ENCODE measurements at places on chromosomes 2 and 18.

DNA sequence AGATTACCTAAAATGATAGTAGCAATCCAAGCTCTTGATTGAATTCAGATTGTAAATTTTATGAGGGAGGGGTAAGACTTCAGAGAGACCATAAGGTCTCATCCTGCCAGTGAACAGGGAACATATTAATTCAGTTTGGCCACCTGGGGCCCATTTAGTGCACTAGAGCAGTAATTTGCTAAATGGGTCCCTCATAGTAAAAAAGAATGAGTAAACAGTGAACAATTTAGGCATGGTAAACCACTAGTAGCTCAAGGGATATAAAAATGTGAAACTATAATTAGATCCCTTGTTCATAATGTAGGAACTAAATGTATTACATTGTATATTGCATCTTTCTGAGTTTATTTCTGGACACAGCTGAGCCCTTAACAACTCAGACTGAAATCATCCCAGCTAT is 4.9 kb upstream of the PHLPP1 start:
- no peak for DNase-seq

- no peak for DNase-seq
These were observed 142.0 kb upstream of the GAREM1 start for GRCh38 chr18:32612651-32613050.

- DNase-seq, result no peak
These were observed 25.9 kb downstream of the TTLL4 start for GRCh38 chr2:218736531-218736930.

GRCh38 chr2:37558623-37559022 is 112.8 kb downstream of the CDC42EP3 start:
- DNase-seq, result no peak

DNA sequence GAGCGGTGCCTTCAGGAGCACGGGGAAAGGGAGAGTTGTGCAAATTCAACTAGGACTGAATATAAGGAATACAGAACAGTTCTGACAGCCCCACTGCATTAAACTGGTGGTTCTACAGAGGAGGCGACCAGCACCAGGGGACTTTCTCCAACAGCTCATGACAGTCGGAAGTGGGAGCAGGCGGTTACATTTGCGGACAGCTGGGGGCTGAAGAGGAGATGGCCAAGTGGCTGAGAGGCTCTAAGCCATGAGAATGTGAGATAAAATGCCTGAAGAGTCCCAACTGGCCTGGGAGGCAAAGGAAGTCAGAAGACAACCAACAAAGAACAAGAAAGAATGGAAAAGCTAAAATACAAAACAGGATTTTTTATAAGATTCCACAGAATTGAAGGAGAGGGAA is 141.3 kb downstream of the L3MBTL4 start:
- DNase-seq, result no peak

- no peak for DNase-seq
These were observed 314.5 kb upstream of the MMADHC start for GRCh38 chr2:149902081-149902480.

DNA sequence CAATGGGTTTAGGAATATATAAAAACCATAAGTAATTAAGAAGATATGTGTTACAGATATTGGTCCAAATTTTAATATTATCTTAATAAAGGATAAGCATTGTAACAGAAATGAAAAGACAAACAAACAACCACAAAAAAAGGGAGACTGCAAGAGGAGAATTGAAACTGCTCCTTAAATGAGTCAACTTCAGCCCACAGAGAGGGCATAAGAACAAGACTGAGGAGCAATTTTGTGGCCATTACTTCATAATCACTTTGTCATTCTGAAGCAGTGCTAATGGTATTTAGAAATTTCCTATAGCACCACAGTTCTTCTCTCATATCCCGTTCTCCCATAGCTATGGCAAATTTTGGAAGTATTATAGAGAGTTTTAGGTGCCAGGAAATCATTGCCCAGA is 193.2 kb upstream of the HNMT start:
- DNase-seq, result no peak

DNA sequence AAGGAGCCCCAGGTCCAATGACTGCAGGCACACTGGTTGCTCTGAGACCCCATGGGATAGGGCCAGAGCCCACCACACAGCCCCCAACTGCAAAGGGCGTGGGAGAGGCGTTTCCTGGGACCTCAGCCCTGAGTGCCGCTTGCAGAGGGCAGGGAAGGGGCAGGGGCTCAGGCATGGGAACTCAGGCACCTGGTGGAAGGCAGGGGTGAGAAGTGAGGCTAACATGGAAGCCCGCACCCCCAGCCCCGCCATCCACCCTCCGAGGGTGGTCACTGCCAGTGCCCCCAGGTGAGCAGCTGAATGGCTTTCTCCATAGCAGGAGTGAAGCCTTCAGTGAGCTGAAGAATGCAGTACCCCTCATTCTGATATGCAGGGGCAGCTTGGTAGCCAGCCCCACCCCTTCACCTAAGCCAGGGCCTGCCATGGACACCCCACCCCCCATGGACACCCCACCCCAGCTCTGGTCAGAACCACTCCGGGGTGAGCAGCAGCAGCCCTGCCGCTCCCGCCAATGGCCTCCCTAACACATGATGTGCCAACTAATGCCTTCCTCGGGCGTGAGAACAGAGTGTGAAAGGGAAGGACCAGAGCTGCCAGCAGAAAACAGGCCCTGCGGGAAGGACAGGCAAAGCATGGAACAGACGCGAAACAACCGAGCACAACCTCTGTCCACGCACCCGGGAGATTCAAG is 6.6 kb downstream of the KIF1A start:
- no peak for DNase-seq

DNA sequence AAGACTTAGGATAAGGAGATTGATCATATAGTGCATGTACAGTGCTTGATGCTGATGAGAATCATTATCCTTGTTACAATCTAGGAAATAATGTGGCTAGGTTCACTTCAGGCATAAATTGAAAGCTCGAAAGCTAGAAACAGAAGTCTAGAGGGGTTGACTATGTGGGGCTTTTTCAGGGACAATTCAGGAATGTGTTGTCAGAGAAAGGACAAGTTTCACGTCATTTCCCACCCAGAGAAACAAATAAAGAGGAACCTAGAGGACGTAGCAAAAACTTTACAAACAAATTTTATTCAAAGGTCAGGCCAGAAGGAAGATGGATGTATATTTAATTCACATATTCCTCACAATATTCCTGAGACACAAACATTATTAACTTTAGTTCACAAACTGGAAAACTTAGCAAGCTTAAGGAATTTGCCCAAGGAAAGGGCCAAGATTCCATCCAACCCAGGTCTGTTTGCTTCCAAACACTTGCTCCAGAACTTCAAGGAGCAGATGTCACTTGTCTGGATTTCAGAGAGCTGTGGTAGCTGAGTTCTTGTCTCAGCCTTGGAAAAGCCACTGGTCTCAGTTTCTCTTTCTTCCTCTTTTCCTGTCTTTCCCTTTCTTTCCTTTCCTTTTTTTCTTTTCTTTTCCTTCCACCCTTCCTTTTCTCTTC is 7.4 kb downstream of the CYRIA start:
- no peak for DNase-seq

GRCh38 chr18:8516371-8517250 is 92.6 kb upstream of the RAB12 start:
- DNase-seq, result no peak

DNA sequence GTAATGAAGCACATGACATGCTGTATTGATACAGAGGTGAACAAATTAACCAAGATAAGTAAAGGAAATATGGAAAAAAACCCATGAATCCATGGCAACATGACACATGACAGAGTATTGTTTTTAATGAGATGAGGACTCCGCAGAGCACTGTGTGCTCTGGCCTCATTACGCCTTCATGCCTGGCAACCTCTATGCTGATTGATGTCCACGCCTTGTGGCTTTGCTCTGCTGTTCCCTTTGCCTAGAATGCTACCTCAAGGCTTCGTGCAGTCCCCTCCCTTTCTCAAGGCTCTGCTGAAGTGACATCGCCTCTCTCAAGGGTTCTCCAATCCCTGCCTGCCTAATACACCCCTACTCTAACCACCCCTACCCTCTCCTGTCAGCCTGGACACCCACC is 8.4 kb downstream of the SIGLEC15 start:
- DNase-seq, result no peak

DNA sequence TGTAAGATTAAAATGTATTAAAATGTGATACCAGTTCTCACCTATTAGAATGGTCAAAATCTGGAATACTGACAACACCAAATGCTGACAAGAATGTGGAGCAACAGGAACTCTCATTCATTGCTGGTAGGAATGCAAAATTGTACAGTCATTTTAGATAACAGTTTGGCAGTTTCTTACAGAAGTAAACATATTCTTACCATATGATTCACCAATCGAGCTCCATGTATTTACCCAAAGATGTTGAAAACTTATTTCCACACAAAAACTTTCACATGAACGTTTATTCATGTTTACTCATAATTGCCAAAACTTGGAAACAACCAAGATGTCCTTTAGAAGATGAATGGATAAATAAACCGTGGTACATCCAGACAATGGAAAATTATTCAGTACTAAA is 1193.5 kb upstream of the ACVR2A start:
- no peak for DNase-seq

DNA sequence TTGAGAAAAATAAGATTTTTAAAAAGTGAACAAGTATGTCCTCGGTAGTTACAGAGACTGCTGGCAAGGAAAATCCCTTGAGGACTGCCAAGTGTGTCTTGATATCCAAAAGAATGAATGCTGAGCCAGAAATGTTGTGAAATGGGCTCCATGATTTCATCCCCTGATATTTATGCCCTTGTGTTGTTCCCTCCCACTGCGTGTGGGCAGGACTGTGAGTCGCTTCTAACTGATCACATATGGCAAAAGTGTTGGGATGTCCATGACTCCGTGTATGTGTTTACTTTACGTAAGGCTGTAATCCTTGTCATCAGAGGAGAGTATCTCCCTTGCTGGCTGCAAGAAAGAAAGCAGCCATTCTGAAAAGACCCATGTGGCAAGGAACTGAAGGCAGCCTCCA is 285.1 kb downstream of the SS18 start:
- DNase-seq, result no peak

All from stimulated activated CD8-positive, alpha-beta memory T cell treated with anti-CD3 and anti-CD28 coated beads, Interleukin-15, amount 100 ng/mL, for 24 hours (primary cell).